RCC 7860 (cell line): ENCODE measurements at places on chromosomes 12 and 14.
A peak's percentile ranks its signal among the peaks of the same experiment; 100 is the strongest.

- no peak for DNase-seq
Measured at GRCh38 chr12:25056486-25057130, 107.7 kb upstream of the BCAT1 start.

DNA sequence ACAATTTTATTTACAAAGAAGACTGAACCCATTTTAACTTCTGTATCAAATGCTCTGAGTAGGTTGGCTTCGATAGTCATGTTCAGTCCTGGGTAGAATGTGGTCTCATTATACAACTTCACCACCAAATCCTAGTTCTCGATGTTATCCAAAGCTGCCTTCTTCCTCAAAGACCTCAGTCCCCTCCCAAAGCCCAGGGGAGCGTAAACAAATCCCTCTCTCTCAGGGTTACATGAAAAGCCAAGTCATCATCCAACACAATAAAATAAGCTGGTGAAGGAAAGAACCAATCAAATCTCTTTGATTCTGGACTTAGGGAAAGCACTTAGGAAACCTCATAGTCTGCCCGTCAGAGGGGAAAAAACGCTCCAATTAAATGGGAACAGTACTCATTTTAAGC is 9.1 kb downstream of the PTCSC3 start:
- no peak for DNase-seq

DNA sequence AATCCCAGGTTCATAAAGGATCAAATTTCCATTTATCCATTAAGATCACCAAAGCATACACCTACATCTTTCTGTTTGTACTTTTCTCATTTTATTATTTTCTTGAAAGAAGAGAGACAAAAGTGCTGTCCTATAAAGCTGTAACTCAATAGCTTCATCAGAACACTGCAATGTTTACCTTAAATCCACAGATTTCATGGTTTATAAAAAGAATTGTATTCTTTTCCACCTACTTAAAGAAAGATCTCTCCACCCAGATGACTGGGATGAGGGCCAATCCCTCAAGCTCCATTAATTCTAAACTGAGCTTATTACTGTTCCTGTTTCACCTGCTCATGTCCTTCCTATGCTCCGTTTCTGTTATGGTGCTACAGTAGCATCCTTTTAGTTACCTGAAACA is 470.6 kb downstream of the BCAT1 start:
- no peak for DNase-seq

DNA sequence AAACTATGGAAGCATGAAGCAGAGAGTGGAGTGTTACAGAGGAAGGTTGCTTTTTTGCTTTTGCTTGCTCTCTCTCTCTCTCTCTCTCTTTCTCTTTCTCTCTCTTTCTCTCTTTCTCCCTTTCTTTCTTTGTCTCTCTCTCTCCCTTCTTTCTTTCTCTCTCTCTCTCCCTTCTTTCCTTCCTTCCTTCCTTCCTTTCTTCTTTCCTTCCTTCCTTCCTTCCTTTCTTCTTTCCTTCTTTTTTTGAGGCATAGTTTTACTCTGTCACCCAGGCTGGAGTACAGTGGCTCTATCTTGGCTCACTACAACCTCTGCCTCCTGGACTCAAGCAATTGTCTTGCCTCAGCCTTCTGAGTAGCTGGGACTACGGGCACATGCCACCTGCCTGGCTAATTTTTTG is 7.6 kb downstream of the ARHGDIB start:
- DNase-seq: no peak

DNA sequence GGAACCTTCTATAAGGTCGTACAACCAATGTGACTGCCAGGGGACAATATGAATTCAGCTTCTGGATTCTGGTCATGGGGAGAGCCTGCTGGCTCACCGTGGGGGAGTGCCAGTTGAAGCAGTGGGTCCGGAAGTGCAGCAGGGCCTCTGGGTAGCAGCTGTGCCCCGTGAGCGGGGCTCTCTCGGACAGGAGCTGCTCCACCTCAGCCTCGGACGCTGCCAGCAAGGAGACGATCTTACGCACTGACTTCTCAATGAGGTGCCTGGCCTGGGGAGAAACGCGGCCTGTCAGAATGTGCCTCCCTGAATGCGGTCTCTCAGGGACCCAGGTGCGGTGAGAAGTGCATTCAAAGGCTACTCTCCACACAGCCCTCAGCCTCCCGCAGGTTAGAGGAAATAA is 42.0 kb downstream of the LGMN start:
- no peak for DNase-seq

DNA sequence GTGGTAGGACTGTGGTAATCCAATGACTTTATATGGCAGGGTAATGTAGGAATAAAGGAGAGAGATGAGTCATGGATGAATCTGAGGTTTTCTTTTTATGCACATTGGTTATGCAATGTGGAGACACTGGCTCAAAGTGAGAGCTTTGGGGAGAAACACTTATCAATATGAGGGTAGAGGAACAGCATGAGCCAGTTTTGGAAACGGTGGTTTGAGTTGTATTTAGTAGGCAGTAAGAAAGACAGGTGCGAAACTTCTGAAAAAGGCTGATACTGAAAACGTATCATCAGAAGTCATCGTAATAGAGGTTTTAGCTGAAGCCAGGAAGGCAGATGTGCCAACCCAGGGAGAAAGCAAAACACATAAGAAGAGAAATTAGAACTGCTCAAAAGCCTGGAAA is 854.8 kb upstream of the SEL1L start:
- no peak for DNase-seq

GRCh38 chr12:67774983-67775587 is 126.5 kb downstream of the DYRK2 start:
- DNase-seq: no peak

- DNase-seq: no peak
Measured at GRCh38 chr14:54640506-54640905, 73.6 kb downstream of the SAMD4A start.

DNA sequence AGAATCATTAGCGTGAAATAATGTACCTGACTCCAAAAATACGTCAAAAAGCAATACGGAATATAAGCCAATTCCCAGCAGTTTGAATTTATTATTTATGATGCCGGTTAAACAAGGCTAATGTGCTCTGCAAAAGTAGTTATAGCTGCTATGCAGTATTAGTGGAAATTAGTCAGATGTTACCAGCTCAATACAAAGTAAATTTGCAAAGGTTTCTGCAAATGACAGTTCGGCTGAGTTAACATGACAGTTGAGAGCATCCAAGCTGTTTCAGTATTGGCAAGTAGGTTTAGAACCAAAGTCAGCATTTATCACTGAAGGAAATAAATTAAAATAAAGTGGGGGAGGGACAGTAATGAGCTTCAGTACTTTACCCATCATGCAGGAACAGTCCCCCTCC is 1665.8 kb upstream of the FLRT2 start:
- no peak for DNase-seq

DNA sequence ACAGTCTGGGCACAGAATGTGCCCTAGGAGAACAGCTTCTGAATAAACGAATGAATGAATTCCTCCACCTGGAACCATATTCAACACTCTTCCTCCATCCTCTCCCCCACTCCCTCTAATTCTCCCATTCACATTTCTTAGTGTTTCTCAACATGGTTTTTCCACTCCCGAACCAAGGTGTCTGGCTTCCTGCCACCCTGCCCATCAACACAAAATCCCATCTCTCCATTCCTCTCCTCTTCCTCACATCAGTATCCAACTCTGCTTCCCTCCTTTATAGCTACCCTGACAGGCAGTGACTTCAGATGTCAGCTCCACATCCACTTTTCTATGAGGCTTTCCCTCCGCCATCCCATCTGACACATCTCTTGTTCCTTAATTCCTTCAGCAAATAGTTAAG is 2.9 kb downstream of the TNFRSF1A start:
- DNase-seq: no peak

DNA sequence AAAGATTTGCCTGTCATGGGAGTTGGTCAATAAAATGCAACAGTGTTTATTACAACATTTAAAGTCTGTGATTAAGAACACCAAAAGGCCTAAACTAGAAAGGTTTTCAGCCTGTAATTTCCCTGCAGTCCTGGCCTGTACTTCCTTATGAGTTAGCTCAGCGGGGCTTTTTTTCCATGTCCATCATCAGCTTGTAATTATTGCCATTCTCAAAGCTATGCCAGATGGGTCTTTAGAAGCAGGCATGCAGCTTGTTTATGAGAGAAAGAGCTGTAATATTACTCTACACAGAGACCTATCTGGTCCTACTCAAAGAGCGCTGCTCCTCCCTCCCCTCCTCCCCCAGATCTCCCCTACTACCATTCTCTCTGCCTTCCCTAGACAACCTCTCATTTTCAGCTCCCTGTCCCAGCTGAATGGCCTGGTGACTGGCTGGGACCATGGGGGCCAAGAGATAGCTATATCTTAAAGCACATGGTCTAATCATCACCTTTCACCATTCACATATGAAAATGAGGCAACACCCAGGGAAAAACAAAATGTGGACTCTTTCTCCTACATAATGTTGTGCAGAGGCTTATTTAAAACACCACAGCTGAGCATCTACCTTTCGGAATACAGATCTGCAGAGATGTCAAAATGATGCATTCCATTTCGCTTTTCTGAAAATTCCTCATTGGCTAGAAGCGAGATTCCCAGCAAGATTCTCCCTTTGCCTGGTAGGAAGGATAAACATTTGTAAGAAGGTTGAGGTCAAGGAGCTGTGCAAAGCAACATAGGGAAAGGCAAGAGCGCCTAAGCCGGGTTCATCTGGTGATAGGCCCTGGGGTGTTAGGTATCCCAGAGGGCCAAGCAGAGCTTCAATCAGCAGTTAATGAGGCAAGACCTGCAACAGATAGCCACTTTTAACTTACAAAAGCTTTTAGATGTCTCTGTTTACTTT is 209.7 kb upstream of the CDKN3 start:
- no peak for DNase-seq

DNA sequence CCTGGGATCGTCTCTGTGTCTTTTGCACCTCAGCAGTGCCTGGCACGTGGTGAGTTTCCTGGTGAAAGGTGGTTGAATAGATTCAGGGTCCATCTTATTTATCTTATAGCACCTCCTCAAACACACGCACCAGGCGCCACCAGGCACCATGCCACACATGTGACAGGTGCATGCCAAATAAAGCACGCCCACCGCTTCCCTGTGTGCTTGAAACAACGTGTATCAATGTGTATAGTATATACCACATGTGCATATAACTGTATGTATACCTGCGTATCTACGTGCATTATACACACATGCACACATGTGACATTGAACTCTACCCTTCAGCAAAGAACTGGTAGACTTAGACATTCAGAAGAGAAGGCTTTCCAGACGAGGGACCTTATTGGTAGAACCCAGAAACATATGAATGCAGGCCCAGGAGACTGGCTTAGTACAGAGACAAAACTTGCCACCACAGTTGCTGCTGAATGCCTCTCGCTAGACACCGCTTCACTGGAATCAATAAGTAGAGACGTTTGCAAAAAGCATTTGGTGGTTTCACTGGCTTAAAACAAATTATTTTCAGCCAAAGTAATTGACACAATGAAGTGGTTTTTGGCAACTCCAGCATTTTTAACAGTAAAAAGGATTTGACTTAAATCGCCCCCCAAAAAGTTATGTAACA is 10.0 kb downstream of the EML1 start:
- DNase-seq: no peak

DNA sequence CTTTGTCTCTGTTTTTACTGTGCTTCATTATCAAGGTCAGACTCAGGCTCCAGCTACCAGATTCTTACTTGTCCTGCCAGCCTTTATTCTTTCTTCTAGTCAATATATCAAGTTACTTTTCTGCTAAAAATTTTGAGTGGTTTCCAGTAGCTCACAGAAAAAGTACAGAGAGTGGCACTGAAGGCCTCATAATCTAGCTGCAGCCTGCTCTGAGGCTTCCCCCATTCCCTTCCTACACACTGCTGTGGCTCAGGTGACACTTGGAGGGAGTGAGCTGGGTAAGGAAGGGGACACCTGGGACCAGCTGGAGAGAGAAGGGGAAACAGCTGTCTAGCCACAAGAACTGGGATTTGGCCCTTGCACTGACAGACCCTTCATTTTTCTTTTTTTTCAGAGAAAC is 25.4 kb downstream of the TTC6 start:
- DNase-seq: no peak

GRCh38 chr14:91302391-91302790 is 57.9 kb upstream of the GPR68 start:
- DNase-seq: no peak

DNA sequence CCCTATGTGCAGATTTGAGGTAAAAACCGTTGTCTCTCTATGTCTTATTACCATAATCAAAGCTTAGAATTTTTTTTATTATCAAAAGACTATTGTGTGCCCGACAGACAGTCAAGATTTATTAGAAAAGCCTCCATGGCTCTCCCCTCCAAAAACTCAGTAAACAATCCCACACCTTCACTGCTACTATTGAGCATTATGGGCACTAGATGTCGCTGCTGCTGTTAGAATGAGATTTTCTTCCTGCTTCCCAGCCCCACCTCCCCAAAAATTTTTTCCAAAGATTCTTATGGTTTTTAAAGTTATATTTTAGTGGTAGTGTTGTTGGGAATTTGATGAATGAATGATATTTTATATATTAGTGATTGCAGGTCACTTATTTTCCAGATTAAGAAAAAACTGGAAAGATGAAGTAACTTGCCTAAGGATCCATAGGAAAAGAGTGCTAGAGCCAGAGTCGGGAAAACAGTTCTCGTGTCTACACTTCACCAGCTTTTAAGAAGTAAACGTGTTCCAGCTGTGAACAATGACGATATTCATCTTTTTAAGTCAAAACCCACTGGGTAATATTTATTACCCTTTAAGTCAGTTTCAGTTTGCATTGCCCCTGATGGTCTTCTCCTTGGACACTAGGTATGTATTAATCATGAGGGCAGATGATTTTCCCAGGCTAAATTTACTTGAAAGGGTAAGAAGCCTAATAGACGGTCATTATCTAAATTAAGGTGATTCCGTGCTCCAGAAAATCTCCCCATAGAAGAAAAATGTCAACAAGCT is 12.2 kb upstream of the FOXG1 start:
- DNase-seq: peak; percentile 6

GRCh38 chr12:108616941-108617858 is 16.5 kb downstream of the SELPLG start:
- peak; percentile 61 for DNase-seq
